ENCODE measurements at places on chromosomes 1 and 21.
A peak's percentile ranks its signal among the peaks of the same experiment; 100 is the strongest.

DNA sequence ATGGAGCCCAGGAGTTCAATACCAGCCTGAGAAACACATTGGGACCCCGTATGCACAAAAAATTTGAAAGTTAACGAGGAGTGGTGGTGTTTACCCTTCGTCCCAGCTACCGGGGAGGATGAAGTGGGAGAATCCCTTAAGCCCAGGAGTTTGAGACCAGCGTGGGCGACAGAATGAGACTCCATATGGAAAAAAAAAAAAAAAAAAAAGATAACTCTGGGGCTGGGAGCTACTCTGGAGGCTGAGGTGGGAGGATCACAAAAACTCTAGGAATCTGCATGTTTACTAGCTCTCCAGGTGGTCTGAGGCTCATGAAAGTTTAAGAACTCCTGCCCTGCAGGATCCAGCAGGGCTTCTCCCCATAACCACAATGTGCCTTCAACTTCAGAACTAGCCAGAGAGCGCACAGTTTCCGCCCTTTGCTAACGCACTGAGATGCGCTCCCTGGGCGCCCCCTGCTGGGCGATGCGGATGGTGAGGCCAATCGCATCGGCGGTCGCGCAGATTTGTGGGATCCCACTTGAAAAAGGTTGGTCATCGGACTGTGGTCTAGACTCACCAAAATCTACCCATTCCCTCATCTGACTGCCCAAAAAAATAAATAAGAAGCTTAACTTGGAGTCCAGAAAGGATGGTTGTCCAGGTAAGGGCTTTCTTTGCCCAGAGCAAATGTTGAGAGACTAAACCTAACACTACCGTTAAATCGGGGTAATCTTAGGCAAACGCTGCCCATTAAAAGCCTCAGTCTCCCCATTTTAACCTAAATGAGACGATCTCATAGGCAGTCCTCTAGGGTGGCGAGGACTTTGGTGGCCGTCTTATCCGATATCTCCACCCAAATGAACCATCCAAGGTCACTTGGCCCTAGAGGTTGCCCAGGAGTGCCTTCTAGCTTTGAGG lies 8.8 kb downstream of the ZNF683 start:
- DNase-seq, result peak; percentile 76

GRCh38 chr1:156598125-156598524 lies 3.2 kb downstream of the GPATCH4 start:
- no peak for DNase-seq

GRCh38 chr1:44086692-44087474 lies 31.7 kb upstream of the KLF17 start:
- no peak for DNase-seq

GRCh38 chr1:51564124-51564523 lies 45.1 kb upstream of the EPS15 start:
- no peak for DNase-seq

GRCh38 chr1:92210701-92211100 lies 7.0 kb upstream of the C1orf146 start:
- no peak for DNase-seq
